Fibroblast of pulmonary artery (primary cell): ENCODE measurements at places on chromosomes 16 and 17.

DNA sequence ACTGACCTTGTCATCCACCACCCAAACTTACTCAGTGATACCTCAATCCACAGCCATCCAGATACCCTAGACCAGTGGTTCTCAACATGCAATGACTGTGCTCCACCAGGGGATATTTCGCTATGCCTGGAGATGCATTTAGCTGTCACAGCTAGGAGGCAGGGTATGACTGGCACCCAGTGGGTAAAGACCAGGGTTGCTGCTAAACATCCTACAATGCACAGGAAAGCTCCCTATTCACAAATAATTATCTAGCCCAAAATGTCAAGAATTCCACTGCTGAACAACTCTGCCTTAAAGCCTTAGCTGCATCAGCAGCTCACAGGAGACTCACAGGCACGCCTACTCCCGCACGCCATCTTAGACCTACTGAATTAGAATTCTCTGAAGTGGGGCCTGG is 212.6 kb downstream of the GRIN2A start:
- no peak for DNase-seq

- no peak for DNase-seq
Measured at GRCh38 chr17:27259356-27259755, 34.6 kb upstream of the WSB1 start.

DNA sequence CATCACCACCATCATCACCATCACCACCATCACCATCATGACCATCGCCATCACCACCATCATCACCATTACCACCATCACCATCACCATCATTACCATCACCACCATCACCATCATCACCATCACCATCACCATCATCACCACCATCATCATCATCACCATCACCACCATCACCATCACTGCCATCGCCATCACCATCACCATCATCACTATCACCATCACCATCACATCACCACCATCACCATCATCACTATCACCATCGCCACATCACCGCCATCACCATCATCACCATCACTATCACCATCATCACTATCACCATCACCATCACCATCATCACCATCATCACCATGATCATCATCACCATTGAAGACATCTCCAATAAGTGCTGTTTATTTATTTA is 16.8 kb upstream of the MED9 start:
- DNase-seq: no peak

GRCh38 chr17:30225919-30226553 is 9.5 kb downstream of the SLC6A4 start:
- no peak for DNase-seq

DNA sequence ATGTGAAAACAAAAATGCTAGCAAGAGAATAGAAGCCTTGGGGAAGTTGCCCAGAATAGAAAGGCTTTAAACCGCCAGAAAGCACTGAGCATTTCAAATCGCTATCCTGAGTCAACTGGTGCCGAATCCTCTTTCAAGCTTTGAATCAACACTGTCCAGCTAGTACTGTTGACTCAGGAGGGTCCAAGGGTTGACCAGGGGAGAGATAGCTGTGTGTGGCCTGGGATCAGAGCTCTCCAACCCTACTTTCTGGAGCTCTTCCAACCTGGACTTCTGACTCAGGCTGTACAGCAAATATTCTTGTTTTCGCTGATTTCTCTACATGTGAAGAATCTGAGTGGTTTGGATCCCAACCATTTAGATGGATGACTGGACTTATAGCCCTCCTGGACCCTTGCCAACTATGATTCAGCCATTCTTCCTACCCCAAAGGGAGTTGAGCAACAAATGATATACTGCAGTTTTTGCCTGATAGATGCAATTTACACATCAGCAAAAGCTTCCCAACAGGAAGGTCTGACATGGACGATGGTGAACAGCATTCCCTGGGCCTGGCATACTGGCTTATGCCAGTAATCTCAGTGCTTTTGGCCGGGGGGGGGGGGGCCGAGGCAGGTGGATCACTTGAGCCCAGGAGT is 154.0 kb upstream of the SDK2 start:
- peak; percentile 91 for DNase-seq
